Activated CD4-positive, CD25-positive, alpha-beta regulatory T cell treated with anti-CD3 and anti-CD28 coated beads, Interleukin-2, amount 50 U/mL, for 16 hours (primary cell): ENCODE measurements at places on chromosomes 5 and 9.

DNA sequence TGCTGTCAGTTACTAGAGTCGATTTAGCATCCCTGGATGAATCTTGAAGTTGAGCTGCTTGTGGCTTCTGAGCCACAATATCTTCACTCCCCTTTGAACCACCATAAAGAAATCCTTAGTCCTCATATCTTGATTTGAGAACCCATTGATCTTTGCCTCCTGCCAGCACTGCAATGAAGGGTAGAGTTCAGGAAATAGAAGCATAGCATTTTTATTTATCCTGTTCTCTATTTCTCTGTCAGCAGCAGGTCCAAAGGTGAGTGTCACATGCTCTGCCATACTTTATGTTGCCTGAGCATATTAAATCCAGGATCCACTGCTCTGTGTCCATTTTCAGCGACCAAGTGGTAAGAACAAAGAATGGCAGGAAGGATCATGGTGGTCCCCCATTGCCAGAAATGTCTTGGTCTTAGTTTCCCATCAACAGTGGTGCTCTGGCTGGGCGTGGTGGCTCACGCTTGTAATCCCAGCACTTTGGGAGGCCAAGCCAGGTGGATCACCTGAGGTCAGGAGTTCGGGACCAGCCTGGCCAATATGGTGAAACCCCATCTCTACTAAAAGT lies 80.2 kb upstream of the PANK3 start:
- no peak for DNase-seq

GRCh38 chr9:132631280-132631679 lies 38.5 kb downstream of the DDX31 start:
- no peak for DNase-seq

- no peak for DNase-seq
Measured at GRCh38 chr5:41893074-41893851, 10.9 kb upstream of the RIMOC1 start.

- DNase-seq: no peak
Measured at GRCh38 chr5:67013719-67014118, 182.9 kb downstream of the CD180 start.

- no peak for DNase-seq
Measured at GRCh38 chr9:107612136-107612535, 122.6 kb upstream of the KLF4 start.

- no peak for DNase-seq
Measured at GRCh38 chr5:1325870-1326531, 18.9 kb downstream of the CLPTM1L start.

- DNase-seq: no peak
Measured at GRCh38 chr5:116135344-116135743, 50.5 kb downstream of the COMMD10 start.

DNA sequence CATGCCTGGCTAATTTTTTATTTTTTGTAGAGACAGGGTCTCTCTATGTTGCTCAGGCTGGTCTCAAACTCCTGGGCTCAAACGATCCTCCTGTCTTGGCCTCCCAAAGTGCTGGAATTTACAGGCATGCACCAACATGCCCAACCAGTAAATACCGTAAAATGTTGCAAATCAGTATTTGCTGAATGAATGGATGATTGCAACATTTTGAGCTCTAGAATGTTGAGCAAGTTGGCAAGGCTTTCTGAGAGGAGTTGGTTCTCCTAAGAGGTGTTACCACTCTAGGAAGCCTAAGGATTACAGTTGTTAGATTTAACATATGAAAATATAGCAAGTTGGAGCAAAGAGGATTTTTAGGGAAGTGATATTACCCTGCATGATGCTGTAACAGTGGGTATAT lies 15.6 kb upstream of the DMXL1 start:
- DNase-seq: no peak

DNA sequence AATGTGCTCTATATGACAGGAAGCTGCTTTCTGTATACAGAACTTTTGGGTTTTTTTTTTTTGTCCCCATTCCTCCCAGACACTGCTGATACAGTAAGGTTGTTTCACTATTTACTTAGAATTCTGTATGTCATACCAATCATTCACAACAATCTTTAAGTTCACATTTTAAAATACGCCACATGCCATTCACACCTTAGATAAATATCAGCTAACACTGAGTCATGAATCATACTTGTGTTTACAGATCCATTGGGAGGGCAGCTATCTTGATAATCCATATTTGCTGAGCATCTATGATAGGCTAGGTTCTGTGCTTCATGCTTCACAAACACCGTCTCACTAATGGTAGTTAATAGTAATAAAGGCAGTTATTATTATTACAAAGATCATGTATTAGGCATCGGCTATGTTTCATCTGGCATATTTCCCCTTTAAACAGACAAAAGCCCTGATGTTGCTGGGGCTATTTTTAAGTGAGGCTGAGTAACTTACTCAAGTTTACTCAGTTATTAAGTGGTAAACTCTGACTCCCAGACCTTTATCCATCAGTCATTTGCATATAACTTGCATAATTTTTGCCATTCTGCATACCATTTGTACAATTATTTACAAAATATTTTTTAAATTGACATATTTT lies 152.2 kb upstream of the HMHB1 start:
- DNase-seq: no peak

DNA sequence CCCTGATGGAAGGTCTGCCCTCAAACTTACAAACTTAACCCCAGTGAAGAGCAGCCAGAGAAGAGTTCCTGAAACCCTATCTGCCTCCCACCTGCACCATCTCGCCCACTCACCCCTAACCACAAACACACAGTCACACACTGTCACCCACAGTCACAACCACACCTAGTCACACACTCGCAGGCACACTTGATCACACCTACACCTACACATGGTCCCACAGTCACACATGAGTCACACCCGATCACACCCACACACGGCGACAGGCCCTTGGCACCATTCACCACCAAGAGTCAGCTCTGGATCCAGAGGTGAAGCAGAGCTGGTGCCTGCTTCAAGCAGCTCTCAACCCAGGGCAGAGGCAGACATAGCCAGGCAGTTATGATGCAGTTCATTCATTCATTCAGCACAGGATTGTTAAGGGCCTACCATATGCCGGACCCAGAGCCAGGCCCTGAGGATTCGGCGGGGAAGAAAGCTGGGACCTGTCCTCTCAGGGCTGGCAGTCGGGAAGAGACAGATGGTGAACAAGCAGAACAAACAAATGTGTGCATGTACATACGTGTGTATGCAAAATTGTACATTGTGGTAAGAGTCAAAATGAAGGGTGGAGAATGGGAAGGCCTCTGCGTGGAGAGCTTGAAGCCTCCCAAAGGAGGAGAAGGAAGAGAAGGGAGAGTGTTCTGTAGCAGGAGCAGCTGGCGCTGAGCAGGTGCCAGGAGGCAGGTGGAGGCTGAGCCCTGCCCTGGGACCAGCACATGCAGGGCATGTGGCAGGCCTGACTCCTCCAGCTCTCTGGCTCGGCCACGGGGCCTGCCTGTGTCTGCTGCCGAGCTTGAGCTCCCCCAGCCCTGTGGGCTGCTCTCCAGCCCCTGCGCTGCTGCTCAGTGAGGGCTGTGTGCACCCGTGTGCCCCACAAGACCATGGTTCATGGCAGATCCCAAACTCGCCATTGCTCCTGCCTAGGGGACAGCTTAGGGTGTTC lies 6.4 kb downstream of the TSPAN17 start:
- DNase-seq: peak; percentile 62

DNA sequence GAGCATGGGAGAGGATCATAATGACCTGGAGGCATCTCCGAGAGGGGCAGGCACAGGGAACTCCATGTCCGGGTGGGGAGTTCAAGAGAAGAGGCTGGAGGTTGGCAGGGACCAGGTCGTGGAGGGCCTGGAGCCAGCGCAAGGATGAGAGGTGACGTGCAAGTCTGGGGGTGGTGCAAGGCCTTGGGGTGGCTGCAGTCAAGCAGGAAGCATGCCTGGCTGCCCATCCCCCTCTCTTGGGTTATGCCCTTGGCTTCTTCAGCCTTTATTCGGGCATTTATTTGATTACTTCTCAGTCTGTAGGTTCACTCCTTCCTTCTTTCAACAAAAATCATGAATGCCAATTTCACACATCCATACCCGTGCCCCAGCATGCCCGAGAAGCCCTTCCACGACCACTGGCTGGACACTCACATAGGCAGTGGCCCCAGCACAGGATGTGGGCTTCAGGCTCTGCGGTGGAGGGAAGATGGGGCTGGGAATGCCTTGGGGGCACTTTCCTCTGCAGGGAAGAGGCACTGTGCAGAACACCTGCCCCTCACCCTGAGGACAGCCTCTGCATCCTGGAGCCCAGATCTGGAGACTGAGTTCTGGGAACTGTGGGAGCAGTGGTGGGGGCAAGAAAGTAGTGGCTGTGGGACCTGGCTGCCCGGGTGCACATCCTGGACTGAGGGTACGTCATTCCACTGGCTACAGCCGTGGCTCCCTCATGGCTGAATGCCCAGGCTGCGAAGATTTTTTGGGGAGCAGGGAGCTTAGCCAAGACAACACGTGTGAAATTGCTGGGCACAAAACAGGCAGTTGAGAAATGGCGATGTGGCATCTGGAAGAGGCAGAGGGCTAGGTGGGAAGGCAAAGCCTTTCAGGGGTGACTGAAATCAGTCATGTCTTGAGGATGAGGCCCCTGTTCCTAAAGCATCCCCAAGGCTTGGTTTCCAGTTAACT lies 38.6 kb downstream of the CRB2 start:
- no peak for DNase-seq

DNA sequence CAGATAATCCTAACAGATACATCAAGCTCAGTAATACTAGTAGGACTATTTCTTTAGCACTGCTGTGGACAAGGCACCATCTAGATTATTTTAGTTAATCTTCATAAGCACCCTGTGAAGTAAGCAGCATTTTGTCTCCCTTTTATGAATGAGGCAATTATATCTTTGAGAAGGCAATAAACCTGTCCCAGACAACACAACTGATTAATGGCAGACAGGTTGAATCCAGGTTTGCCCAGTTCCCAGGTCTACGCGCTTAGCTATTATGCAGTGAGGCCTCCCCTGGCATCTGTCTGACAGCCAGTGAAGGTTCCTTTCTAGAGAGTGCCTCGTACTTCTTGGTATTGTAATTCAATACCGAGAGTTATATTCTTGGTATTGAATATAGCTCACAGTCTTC lies 9.7 kb upstream of the LVRN start:
- no peak for DNase-seq

- DNase-seq: no peak
Measured at GRCh38 chr9:16258708-16259107, 611.8 kb downstream of the BNC2 start.

DNA sequence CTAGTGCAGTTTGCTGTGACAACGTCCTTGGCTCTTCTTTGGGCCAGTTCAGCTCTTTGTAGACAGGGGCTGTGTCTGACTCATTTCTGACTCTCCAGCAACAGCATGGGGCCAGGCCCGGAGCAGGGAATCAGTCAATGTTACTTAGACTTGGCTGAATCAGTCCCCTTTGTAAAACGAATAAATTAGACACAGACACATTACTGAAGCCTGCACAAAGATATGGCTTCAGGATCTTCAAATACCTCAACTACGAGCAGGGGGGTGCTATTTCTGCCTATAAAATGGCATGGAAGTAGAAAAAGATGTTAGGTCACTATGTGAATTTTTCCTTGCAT lies 204.7 kb downstream of the TTLL11 start:
- DNase-seq: no peak

GRCh38 chr9:2134391-2134790 lies 119.2 kb downstream of the SMARCA2 start:
- no peak for DNase-seq

GRCh38 chr9:134895908-134896833 lies 15.6 kb downstream of the FCN2 start:
- DNase-seq: no peak

GRCh38 chr9:36029765-36030528 lies 6.8 kb upstream of the RECK start:
- no peak for DNase-seq

- no peak for DNase-seq
Measured at GRCh38 chr9:90972057-90972456, 170.4 kb downstream of the SYK start.

DNA sequence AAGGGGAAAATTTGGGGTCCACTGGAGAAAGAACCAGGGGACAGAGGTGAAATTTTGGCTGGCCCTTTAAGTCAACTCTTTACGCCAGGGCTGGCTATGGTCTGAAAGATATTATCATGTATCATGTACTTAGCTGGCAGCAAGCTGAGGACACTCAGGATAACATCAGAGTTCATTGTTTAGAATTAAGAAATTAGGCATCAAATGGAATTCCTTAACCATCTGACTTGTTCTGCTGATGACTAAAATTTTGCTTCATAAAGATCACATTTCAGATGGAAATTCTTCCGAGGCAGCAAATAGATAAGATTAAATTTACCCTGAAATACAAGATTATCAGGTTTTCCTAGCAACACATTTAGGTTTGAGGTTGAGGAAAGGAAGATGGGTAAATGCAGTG lies 269.4 kb upstream of the KLF9 start:
- DNase-seq: no peak

GRCh38 chr5:176391999-176392398 lies 3.4 kb downstream of the HIGD2A start:
- DNase-seq: no peak

DNA sequence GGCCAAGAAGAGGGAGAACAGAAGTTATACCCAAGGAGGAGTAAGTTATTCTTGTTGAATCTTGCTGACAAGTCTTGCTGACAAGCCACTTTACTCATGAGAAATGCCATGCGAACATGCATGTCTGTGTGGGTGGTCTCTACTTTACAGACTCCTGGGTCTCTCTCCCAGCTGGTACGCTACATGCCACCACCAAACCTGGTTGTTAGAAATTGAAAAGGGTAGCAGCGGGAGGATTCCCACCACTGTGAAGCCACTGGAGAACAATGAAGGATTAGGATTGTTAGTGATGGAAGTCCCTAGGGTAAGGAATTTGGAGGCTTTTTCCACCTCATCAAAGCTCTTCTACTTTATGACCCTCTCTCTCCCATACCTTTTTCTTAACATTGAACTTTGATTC lies 53.6 kb upstream of the GABRB2 start:
- no peak for DNase-seq

GRCh38 chr5:63553073-63553472 lies 409.2 kb downstream of the HTR1A start:
- no peak for DNase-seq

GRCh38 chr9:112007575-112008240 lies 111.1 kb downstream of the UGCG start:
- DNase-seq: no peak

- no peak for DNase-seq
Measured at GRCh38 chr5:16025681-16026080, 153.9 kb downstream of the MARCHF11 start.

- no peak for DNase-seq
Measured at GRCh38 chr5:104635227-104635626, 1072.6 kb upstream of the NUDT12 start.

DNA sequence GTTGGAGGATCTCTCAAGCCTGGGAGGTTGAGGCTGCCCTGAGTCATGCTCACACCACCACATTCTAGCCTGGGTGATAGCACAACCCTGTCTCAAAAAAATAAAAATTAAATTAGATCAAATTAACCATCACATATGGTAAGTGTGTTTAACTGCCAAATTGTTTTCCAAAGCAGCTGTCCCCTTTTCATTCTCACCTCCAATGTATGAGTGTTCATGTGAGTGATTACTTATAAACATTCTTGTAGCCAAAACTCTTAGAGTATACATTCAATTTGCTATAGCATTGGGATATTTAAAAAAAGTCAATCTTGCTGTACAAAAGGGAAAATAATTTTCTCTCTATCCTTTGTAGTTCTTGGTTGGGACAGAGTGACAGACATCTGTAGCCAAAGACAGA lies 53.4 kb upstream of the SNAPC3 start:
- DNase-seq: no peak

- no peak for DNase-seq
Measured at GRCh38 chr5:106017243-106017857, 1653.4 kb downstream of the EFNA5 start.
